Kidney tubule cell (primary cell): ENCODE measurements at places on chromosomes 16 and 17.

DNA sequence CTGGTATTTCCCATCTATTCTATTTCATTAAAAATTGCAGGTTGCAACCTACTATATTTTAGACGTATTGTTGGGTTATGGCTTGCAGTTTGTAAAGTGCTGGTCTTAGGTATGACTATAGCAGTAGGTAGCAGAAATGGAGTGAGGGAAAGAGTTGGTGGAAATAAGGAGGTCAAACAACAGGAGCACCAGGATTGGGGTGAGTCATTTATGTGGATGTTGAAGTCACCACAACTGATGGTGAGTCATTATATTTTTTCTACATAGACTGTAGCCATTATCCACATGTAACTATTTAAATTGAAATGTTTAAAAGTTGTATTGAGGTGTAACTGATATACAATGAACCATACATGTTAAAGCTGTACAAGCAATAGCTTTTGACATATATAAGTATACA lies 25.0 kb upstream of the HS3ST3A1 start:
- peak; percentile 50 for DNase-seq

GRCh38 chr17:66952031-66952524 lies 12.4 kb upstream of the CACNG4 start:
- peak; percentile 96 for DNase-seq

DNA sequence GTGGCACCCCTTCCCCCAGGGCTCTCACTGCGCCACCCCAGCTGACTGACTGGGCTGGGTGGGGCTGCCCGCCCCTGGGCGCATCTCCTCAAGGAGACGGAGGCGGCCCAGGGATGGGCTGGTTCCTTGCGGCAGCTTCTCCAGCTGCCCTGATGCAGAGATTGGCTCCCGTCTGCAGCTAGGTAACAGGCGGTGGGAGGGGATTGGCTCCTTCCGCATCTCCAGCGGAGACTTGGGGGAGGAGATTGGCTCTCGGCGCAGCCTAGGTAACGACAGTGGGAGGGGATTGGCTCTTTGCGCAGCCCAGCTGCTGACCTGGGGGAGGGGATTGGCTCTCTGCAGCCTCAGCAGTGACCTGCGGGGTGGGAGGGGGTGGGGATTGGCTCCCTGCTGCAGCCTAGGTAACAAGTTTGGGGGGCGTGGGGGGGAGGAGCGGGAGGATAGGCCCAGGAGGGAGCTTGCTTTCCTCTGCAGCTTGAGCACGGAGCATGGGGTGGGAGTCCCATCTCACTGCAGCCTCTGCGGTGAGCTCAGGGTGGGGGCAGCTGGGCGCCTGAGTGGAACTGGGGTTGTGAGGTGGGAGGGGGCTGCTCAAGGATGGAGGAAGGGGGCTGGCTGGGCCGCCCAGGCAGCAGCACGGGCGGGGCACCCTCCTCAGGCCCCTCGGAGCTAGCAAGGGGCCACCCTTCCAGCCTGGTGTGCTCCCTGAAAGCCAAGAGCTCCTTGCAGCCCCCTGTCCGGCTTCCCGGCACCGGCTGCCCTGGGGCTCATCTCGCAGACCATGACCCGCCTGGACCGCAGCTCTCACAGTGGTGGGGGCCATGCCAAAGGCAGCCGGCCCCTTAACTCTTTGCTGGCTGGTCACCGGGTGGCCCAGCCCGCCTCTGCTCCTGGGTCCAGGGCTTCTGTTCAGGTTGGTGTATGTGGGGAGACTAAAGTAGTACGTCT lies 6.4 kb downstream of the NFE2L1 start:
- peak; percentile 90 for DNase-seq

DNA sequence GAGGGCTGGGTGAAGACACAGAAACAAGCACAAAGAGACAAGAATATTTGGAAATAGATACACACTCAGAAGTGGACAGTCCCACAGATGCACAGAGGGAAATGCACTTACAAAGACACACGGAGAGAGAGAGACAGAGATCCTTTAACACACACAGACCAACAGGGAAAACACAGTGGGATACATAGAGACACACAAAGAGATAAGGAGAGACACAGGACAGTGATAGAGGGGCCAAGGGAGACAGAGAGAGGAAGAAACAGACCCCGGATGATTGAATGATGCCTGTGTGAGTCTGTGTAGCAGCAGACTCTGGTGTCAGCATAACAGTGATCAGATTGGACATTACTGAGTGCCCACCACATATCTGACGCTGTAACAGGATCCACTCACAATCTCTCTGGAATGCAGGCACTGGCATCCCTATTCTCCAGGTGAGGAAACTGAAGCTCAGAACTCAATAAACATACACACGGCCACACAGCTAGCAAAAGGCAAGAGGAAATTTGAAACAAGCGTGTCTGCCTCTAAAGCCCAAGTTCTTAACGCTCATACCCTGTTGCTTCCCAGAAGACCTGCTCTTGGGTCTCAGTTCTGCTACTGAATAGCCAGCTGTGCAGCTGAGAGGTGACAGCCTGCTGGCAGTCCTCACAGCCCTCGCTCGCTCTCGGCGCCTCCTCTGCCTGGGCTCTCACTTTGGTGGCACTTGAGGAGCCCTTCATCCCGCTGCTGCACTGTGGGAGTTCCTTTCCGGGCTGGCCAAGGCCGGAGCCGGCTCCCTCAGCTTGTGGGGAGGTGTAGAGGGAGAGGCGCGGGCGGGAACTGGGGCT lies 186.3 kb upstream of the NLRP1 start:
- DNase-seq = peak; percentile 26

- peak; percentile 79 for DNase-seq
Measured at GRCh38 chr17:28737770-28738679, 5.8 kb upstream of the TRAF4 start.

GRCh38 chr16:35182943-35183550 lies 1723.6 kb downstream of the TP53TG3F start:
- DNase-seq = no peak

GRCh38 chr16:28879261-28879840 lies 1.1 kb downstream of the ATP2A1 start:
- DNase-seq = no peak

DNA sequence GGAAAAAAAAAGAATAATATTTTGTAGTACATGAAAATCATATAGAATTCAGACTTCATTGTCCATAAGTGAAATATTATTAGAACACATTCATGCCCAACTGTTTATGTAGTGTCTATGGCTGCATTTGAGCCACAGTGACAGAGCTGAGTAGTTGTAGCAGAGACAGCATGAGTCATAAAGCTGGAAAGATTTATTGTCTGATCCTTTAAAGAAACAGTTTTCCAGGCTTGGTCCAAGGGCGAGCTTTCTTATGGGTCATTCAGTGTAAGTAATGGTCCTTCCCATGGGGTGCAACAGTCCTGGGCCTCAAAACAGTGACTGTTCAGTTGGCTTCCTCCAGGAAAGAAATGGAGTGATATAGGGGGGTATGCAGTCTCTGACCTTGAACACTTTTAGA lies 260.2 kb downstream of the HS3ST4 start:
- no peak for DNase-seq

- DNase-seq = no peak
Measured at GRCh38 chr17:62321451-62321850, 58.9 kb upstream of the EFCAB3 start.

DNA sequence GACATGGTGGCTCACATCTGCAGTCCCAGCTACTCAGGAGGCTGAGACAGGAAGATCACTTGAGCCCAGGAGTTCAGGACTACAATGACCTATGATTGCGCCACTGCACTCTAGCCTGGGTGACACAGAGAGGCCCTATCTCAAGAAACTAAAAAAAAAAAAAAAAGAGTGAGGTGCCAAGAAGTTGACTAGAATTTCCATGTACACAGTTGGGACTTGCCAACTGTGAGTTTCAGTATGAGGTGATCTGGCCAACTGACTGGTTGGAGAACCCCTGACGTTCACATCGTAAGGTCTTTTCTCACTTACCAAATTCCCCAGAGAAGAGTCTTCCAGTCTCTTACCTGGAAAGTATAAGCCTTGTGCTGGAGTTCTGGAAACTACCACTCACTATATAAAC lies 3.1 kb upstream of the MED11 start:
- DNase-seq = no peak

- no peak for DNase-seq
Measured at GRCh38 chr17:31653691-31654090, 205.4 kb downstream of the COPRS start.

DNA sequence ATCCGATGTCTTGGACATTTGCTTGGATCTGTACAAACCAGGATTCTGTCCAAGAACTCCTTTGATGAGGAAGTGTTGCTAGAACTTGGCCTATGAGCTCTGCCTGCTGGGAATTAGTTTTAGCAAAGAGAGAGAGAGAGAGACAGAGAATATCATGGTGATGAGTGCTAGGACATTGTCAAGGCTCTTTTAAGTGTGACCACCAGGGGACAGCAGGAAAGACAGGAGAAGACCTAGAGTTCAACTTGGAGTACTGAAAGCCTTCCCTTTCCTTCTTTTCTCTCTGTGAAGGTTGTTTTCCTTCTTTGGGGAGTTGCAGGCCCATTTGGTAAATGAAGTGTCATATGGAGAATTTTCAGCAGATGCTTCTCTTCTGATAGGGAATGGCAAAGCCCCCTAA lies 389.2 kb upstream of the HSBP1 start:
- DNase-seq = no peak

DNA sequence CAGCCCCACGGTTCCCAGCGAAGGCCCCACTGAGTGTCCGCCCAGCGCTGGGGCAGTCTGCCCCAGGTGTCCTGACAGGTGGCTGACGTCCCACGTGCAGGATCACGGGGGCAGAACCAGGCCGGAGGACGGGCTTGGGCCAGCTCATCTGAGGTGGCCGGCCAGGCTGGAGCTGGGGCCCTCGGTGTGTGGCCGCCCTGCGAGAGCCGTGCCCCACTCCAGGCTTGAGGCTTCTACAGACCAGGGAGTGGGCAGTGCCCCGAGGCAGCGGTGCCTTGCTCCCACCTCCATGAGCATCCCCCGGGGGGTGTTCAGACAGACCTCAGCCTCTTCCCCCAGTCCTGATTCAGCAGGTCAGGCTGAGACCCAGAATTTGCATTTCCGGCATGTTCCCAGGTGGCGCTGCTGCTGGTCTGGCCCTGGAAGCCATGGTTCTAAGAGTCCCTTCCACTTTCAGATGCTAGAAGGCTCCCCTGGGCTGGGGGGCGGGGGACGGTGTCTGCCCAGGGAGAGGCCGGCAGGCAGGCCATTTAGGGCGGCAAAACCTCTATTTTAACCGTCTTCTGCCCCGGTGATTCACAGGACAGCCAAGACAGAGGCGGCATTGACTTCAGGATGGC lies 35.4 kb upstream of the PABPN1L start:
- no peak for DNase-seq

DNA sequence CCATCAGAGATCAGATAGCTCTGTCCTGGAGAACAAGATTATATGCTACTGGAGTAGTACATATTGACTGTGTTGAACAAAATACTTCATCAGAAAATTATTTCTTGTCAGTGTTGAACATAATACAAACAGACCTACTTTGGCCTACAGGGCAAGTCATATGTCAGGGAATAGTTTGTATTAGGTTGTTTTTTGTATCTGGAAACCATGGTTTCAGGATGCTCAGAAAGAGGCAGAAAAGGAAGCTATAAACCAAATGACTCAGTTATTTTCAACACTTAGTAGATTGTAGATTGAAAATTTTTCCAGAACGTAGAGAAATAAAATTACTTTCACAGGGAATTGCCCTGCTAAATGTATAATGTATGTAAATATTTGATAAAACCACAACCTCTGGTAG lies 198.4 kb downstream of the CYB561 start:
- no peak for DNase-seq

DNA sequence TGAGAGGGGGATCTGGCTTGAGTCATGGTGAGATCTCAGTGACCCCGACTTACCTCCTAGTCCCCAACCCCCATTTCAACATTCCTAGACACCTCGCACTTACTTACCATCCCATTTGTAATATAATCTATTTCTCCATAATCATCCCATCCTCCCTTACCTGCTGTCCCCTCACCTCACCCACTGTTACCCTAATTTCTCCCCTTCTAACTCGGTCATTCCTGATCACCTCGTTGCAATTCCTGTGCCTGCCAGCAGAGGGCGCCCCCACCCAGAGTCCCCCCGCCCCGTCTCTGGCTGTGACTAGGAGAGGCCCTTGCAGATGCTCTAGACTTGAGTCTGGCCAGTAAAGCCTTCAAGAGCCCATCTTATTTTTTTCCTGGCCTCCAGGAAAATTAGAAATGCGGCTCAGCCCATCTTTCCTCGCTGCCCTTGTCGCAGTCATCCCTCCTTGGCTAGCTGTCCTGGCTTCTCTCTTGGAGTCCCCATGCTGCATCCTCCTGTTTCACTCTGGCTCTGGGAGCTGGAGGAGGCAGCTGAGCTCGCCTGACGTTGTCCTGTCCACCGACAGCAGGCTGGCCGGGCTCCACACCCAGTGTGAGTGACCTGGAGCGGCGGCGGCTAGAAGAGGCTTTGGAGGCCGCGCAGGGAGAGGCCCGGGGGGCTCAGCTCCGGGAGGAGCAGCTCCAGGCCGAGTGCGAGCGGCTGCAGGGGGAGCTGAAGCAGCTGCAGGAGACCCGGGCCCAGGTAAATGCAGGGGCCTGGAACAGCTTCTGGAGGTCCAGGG lies 5.0 kb downstream of the TBKBP1 start:
- peak; percentile 43 for DNase-seq

GRCh38 chr16:12600536-12601256 lies 203.0 kb downstream of the CPPED1 start:
- no peak for DNase-seq

DNA sequence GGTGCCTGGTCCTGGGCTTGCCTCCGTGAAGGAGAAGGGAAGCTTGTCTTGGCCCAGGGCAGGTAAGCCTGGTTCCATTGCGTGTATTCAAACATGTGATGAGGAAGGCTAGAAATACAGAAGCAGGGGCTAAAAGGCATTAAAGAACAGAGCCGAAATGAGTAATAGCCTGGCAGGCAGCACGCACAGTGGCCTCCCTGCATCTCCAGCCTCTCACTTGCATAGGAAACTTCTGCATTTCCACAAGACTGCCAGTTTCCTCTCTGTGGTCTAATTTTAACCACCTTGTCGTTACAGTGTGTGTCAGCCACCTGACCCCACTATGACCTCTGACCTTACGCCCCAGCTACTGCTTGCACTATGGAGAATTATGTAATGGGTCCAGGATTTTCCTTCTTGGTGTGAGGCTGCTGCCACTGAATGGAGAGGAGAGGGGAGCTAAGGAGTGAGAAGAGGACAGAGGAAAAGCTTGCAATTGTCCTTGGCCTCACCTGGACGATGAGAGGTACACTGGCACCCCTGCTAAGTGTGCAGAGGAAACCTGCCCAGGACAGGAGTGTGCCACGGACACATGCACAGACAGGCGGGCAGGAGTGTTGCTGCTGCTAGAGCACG lies 32.8 kb downstream of the HIC1 start:
- no peak for DNase-seq

GRCh38 chr17:732067-732901 lies at the start of gene TLCD3A:
Gene TLCD3A (plus strand): TSS chr17:732596. CDS start chr17:732648, 52 bp downstream.
- peak; percentile 76 for DNase-seq
